ENCODE measurements at places on chromosomes 6 and 20. TPM values are rescaled to one million over a fixed set of nuclear protein-coding genes. Genes with fewer than 3 reads are reported as not detected.

ATP6V1G2 gene
- 3.5 TPM for total RNA-seq

RNF182 gene
- 0.13 TPM for total RNA-seq

PIM1 gene
- 11.9 TPM for total RNA-seq

USP49 gene
- 5.1 TPM for total RNA-seq

COL9A3 gene
- 1.0 TPM for total RNA-seq

MDFI gene
- 4.0 TPM for total RNA-seq

VPS16 gene
- total RNA-seq: 29.0 TPM

VWA7 gene
- 1.9 TPM for total RNA-seq

GHRH gene
- total RNA-seq: not detected

BICRAL gene
- 14.1 TPM for total RNA-seq

TBC1D20 gene
- 45.4 TPM for total RNA-seq

C20orf144 gene
- not detected for total RNA-seq

PRL gene
- 0.11 TPM for total RNA-seq

TMEM244 gene
- not detected for total RNA-seq

HUS1B gene
- total RNA-seq: 1.0 TPM

TRIM38 gene
- total RNA-seq: 21.7 TPM

NECAB3 gene
- total RNA-seq: 14.1 TPM

KCNG1 gene
- 1.1 TPM for total RNA-seq

NOX3 gene
- not detected for total RNA-seq

DEFB113 gene
- total RNA-seq: not detected

CCN6 gene
- 36.8 TPM for total RNA-seq

PACSIN1 gene
- not detected for total RNA-seq

KIAA1755 gene
- total RNA-seq: 2.0 TPM

PI3 gene
- 0.32 TPM for total RNA-seq

CD40 gene
- total RNA-seq: 1.2 TPM

PARD6B gene
- total RNA-seq: 0.52 TPM

MCHR2 gene
- not detected for total RNA-seq

SGK2 gene
- total RNA-seq: 1.4 TPM

TGM2 gene
- 60.4 TPM for total RNA-seq

ZNF341 gene
- 1.4 TPM for total RNA-seq

NMBR gene
- total RNA-seq: not detected

PLEKHG1 gene
- total RNA-seq: 0.91 TPM

TRIM31 gene
- total RNA-seq: not detected

SLC17A3 gene
- not detected for total RNA-seq

KCNK16 gene
- not detected for total RNA-seq

ADGRF5 gene
- total RNA-seq: not detected

TFAP2D gene
- total RNA-seq: not detected

FAM120B gene
- 22.0 TPM for total RNA-seq

LKAAEAR1 gene
- total RNA-seq: not detected

PAK5 gene
- not detected for total RNA-seq

PTK6 gene
- 0.13 TPM for total RNA-seq

METTL24 gene
- total RNA-seq: 0.97 TPM

APOM gene
- 2.2 TPM for total RNA-seq

C20orf141 gene
- total RNA-seq: not detected

STMN3 gene
- 11.6 TPM for total RNA-seq

TSBP1 gene
- total RNA-seq: not detected

TAGAP gene
- total RNA-seq: 0.11 TPM

DEK gene
- 107 TPM for total RNA-seq

OTOR gene
- total RNA-seq: not detected

LTB gene
- not detected for total RNA-seq

All from articular chondrocyte of knee joint (primary cell).